ENCODE measurements at places on chromosomes 1 and 21.

DNA sequence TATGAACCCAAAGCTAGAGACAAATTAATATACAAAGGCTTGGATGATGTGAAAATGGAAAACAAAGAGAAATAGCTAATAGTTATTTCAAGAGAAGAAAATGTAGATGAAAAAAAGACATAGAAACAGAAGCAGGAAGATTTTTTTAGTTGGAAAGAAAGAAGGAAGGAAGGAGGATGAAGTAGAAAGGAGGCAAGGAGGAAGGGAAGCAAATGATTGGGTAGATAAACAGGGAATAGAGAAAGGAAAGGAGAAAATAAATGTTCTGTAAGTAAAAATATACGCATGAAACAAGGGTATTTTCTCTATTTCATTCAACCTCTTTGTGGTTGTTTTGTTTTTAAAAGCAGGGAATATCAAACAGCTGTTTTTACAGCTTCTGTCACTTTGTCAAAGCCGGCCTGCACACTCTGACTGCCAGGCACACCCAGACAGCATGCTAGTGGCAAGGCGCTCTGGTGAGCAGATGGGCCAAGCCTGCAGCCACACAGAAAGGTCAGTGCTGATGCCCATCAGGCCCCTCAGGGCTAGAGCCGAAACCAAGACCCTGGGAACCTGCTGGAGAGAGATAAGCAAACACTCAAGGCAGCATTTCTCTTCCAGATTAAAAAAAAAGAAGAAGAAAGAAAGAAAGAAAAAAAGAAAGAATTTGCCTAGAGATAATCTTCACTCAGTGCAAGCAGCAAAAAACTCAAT, 72.9 kb upstream of the CTTNBP2NL start:
- DNase-seq: no peak

DNA sequence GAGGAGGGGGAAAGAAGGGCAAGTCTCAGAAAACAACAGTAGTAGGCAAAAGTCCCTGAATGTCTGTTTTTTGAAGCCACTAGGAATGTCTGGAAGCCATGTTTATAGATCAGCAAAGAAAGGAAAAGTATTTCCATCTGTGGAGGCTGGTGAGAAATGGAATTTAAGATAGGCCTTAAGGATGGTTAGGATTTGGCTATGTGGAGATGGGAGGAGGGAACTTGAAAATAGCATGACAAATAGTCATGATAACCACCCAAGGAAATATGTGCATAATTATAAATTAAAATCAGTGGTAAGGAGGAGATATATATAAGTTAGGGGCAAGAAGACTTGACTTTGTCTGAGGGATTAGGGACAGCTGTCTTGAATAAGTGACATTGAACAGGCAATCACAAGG, 33.8 kb upstream of the FGGY start:
- no peak for DNase-seq

- DNase-seq: peak; percentile 70
Measured at GRCh38 chr21:45555557-45556301, 13.5 kb upstream of the SLC19A1 start.

- no peak for DNase-seq
Measured at GRCh38 chr1:63665824-63666223, 72.6 kb downstream of the PGM1 start.

- no peak for DNase-seq
Measured at GRCh38 chr1:160326418-160326817, 16.6 kb downstream of the COPA start.

GRCh38 chr1:20366056-20366462, 75.4 kb downstream of the VWA5B1 start:
- no peak for DNase-seq

Measured in bronchial epithelial cell (primary cell).